GM20000 (cell line): ENCODE measurements at places on chromosomes 11 and 22.
A peak's percentile ranks its signal among the peaks of the same experiment; 100 is the strongest.

- no peak for DNase-seq
Observed at GRCh38 chr11:131422496-131422895, 52.1 kb downstream of the NTM start.

DNA sequence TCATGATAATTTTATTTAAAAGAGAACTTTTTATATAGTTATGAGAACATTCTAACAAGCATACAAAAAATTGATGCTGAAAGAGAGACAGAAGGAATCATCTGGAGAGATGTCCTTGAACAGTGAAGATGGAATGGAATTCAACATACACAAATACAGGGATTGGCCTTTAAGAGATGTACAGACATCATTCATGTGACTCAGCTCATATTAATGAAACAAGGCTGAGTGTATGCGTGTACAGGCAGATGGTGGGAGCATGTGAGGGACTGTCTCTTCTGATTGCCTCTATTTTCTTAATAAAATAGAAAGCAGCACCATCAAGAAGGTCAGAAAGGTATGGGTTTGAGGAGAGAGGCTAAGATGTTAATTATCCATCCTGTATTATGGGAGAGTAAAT is 793.3 kb downstream of the CNTN5 start:
- no peak for DNase-seq

- no peak for DNase-seq
Observed at GRCh38 chr11:32307913-32308312, 127.4 kb downstream of the WT1 start.

DNA sequence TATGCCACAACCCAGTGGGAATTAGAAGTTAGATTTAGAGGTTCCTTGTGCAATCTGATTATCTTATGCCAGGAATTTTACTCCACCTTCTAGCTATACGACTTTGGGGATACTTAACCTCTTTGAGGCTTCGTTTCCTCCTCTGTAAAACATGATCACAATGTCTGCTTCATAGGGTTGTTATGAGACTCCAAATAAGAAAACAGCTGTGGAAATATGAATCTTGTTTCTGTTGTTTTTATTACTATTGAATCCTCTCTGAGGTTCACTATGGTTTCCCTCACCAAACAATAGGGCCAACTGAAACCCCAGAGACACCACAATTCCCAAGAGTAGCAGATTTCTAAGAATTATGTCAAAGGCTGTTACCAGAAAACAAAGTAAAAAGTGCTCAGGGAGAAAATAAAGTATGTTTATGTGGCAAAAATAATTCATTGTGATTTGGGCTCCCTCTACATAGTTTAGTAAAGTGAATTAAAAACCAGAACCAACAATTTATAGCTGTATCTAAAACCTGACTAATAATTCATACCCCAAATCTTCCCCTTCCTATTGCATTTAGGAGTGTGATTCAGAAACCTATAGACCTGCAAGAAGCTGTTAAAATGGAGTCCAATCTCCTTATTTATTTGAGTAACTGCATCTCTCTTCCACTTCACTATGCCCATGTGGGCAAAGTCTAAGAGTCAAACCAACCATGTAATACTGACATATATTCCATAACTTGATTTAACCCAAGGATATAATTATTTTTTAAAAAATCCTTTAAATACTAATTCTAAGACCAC is 38.4 kb downstream of the AMBRA1 start:
- peak; percentile 29 for DNase-seq

DNA sequence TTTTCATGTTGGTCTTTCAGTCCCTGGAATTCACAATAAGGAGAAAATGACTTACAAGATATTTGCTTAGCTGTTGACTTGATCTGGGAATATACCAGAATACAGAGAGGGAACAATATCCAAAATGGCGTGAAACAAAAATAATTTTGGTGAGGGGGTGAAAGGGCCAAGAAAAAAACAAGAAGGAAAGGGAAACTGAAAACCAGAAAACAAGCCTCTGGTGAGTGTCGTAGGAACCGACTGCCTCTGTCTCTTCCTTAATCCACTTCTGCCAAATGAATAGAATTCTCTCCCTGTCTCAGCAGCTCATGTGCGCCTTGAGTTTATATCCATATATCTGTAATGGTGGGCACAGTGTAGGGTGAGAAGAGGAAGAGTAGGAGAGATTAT is 367.6 kb downstream of the ETS1 start:
- DNase-seq: no peak

GRCh38 chr11:120184946-120185705 is 25.7 kb upstream of the OAF start:
- DNase-seq: no peak

- DNase-seq: no peak
Observed at GRCh38 chr11:62962391-62962790, 22.4 kb downstream of the SLC22A6 start.

GRCh38 chr22:38292694-38293093 is 19.9 kb upstream of the TMEM184B start:
- DNase-seq: no peak

DNA sequence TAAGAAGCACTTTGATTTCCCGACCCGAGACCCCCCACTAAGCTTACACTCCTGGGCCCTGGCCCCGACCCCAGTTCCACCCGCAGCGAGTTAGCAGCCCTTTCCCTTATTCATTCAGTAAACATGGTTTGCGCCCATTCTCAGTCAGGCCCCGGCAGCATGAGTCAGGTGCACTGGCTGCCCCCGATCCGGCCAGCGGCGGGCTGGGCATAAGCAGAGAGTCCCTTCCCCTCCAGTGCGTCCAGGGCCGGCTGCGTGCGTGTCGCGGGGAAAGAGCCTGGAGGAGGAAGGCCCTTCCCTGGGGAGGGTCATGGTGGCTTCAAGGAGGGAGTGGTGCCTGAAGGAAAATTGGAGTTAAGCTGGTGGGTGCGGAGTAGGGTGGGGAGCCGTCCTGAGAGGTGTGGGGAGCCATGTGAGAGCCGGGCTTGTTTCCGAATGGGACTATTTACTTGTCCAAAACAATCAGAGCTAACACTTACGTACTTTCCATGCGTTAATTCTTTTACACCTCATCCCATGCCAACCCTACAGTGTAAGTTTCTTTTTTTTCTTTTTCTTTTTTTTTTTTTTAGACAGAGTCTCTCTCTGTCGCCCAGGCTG is 657 bp downstream of the IGHMBP2 start:
- peak; percentile 56 for DNase-seq

GRCh38 chr22:38144025-38144405 is 33.5 kb upstream of the BAIAP2L2 start:
- no peak for DNase-seq

DNA sequence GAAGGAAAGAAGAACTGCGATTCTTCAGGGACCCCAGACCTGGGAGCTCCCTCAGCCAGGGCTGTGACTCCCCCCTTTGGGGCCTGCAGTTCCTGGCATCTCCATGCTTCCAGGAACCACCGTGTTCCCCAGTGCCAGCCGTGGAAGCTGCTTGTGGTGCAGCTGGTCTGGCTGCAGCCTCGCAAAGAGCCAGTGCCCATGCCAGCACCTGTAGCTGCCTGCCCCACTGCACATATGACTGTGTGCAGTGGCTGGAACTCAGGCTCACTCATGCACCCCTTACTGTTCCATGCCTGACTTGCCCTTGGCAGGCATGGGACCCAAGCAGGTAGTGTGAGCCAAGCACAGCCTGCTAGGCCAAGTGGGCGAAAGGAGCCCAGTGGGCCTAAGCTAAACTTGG is 401.3 kb downstream of the LRRC4C start:
- no peak for DNase-seq

- DNase-seq: no peak
Observed at GRCh38 chr11:117772360-117772759, 24.7 kb downstream of the DSCAML1 start.

DNA sequence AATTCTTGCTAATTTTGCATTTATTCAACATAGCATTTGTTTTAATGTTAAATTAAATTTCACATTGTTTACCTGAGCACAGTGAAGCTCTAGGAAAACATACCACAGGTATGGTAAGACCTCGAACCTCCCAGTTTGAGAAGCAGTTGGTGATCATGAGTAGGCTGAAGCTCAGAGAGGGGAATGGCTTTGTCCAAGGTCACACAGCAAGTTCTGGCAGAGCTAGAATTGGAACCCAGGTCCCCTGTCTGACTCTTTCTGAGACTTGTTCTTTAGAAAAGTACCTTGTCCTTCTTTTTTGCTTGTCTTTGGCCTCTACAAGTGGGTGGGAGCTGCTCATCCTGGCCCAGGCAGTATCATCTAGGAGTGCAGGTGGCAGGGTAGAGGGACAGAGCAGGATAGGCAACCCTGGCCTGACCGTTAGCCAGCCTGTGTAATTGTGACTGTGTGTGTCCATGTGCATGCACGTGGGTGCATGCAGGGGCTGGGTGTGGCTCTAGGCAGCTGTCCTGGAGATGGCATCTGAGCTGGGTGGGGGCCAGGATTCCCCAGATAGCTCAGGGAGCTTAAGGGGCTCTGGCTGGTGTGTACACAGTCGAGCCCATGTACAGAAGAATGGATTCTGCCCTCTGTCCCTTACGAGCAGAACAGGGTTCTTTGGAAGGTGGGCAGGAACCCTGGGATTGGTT is 21.6 kb downstream of the PHLDB1 start:
- no peak for DNase-seq

- peak; percentile 78 for DNase-seq
Observed at GRCh38 chr11:57641011-57641807, 8.5 kb downstream of the YPEL4 start.

GRCh38 chr22:24507716-24508115 is 12.6 kb downstream of the UPB1 start:
- no peak for DNase-seq
